ENCODE measurements at places on chromosomes 4 and X. TPM values are rescaled to one million over a fixed set of nuclear protein-coding genes. Genes with fewer than 3 reads are reported as not detected.
A peak's percentile ranks its signal among the peaks of the same experiment; 100 is the strongest.

Gene TMEM271
- total RNA-seq = 0.25 TPM

Gene FNIP2
- total RNA-seq = 25.3 TPM

Gene IRS4
- total RNA-seq = 0.74 TPM

Gene PLXNA3
- 20.1 TPM for total RNA-seq

Gene ADAM29
- not detected for total RNA-seq

Gene PRSS48
- not detected for total RNA-seq

Gene GABRB1
- total RNA-seq = not detected

- peaks cover 4% of the 10 kb centered on the region for H3K4me1 ChIP-seq
- H3K27me3 ChIP-seq = no peaks in the 10 kb centered on the region
- no peak for DNase-seq
- no peak overlapping the region for H3K4me3 ChIP-seq
Observed at GRCh38 chrX:68416592-68416991, 16.7 kb downstream of the OPHN1 start.

- DNase-seq = no peak
- no peaks in the 10 kb centered on the region for H3K27me3 ChIP-seq
- no peak overlapping the region for H3K27ac ChIP-seq
- H3K4me3 ChIP-seq = no peak overlapping the region
Observed at GRCh38 chrX:120457766-120458180, 11.3 kb downstream of the LAMP2 start.

- no peak overlapping the region for H3K27ac ChIP-seq
- no peaks in the 10 kb centered on the region for H3K36me3 ChIP-seq
- no peak for DNase-seq
- no peak overlapping the region for H3K4me3 ChIP-seq
Observed at GRCh38 chr4:53586121-53586816, 5.0 kb downstream of the LNX1 start.

GRCh38 chr4:66294638-66295037, 624.3 kb upstream of the EPHA5 start:
- H3K27ac ChIP-seq = no peak overlapping the region
- no peak overlapping the region for H3K4me3 ChIP-seq
- no peaks in the 10 kb centered on the region for H3K36me3 ChIP-seq
- no peaks in the 10 kb centered on the region for H3K27me3 ChIP-seq
- no peak for DNase-seq

DNA sequence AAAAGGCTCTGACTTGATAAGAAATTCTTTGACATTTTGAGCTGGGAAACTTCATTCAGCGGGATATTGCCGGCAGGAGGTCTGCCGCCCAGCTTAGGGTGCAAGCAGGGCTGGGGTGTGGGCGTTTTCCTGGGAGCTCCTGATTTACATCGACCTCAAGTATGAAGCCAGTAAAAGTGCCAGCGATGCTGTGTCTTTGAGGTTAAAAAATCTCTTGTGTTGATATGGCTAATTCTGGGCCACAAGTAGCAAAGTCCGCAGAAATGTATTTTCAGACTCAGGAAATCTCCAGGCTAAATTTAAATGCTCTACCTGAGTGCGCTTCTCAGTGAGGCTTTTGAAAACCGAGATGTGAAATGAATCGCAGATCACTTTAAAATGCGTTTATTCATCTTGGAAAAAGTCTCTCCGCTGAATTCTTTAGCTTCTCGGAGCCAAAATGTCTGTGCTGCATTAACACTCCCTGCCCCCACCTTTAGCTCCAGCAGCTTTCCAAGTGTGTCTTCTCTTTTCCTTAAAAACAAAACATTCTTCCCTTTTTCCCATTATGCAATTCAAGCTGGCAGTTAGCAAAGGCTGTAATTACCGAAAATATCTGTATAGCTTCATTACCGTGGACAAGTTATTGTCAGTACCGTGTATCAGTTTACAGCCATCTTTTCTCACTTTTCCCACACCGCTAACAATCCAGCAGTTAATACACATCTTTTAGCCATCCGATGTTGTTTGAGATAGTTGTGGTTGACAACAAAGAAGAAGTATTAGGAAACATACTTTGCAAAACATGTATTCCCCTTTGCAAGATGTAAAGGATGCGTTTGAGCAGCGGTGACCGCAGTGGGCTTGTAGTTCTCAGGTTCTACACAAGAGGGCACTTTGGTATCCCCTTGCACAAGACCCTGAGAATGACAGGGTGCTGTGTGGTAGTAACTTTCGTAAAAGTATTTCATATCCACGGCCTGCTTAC, 136.0 kb upstream of the STX18 start:
- no peaks in the 10 kb centered on the region for H3K27me3 ChIP-seq
- peak; percentile 93 for DNase-seq
- peak overlapping the region; percentile 31 for H3K27ac ChIP-seq
- no peaks in the 10 kb centered on the region for H3K36me3 ChIP-seq
- no peak overlapping the region for H3K4me3 ChIP-seq

- no peak for DNase-seq
- no peaks in the 10 kb centered on the region for H3K4me1 ChIP-seq
- no peak overlapping the region for H3K27ac ChIP-seq
- H3K36me3 ChIP-seq = no peaks in the 10 kb centered on the region
Observed at GRCh38 chr4:81380437-81380836, 91.3 kb downstream of the RASGEF1B start.

- H3K4me1 ChIP-seq = no peaks in the 10 kb centered on the region
- H3K36me3 ChIP-seq = no peaks in the 10 kb centered on the region
- H3K4me3 ChIP-seq = no peak overlapping the region
- no peaks in the 10 kb centered on the region for H3K27me3 ChIP-seq
- no peak for DNase-seq
Observed at GRCh38 chr4:94895081-94895480, 137.3 kb downstream of the BMPR1B start.

- no peak for DNase-seq
- H3K36me3 ChIP-seq = peaks cover 29% of the 10 kb centered on the region
- no peaks in the 10 kb centered on the region for H3K4me1 ChIP-seq
- H3K27ac ChIP-seq = no peak overlapping the region
Observed at GRCh38 chr4:122341886-122342285, 36.9 kb upstream of the ADAD1 start.

GRCh38 chr4:67106861-67107460, 438.3 kb downstream of the CENPC start:
- H3K36me3 ChIP-seq = no peaks in the 10 kb centered on the region
- H3K27ac ChIP-seq = no peak overlapping the region
- H3K27me3 ChIP-seq = no peaks in the 10 kb centered on the region
- DNase-seq = no peak
- H3K4me3 ChIP-seq = no peak overlapping the region

- no peak overlapping the region for H3K27ac ChIP-seq
- no peaks in the 10 kb centered on the region for H3K4me1 ChIP-seq
- H3K36me3 ChIP-seq = no peaks in the 10 kb centered on the region
- H3K27me3 ChIP-seq = no peaks in the 10 kb centered on the region
Observed at GRCh38 chr4:128359422-128359821, 71.8 kb upstream of the PGRMC2 start.

- peaks cover 4% of the 10 kb centered on the region for H3K4me1 ChIP-seq
- no peak overlapping the region for H3K27ac ChIP-seq
- no peak for DNase-seq
- no peaks in the 10 kb centered on the region for H3K27me3 ChIP-seq
- no peak overlapping the region for H3K4me3 ChIP-seq
Observed at GRCh38 chr4:109985993-109986974, 73.6 kb downstream of the EGF start.

- H3K36me3 ChIP-seq = no peaks in the 10 kb centered on the region
- no peaks in the 10 kb centered on the region for H3K27me3 ChIP-seq
- H3K4me3 ChIP-seq = no peak overlapping the region
- no peak overlapping the region for H3K27ac ChIP-seq
- DNase-seq = no peak
Observed at GRCh38 chr4:108466936-108467902, 153.2 kb upstream of the RPL34 start.

DNA sequence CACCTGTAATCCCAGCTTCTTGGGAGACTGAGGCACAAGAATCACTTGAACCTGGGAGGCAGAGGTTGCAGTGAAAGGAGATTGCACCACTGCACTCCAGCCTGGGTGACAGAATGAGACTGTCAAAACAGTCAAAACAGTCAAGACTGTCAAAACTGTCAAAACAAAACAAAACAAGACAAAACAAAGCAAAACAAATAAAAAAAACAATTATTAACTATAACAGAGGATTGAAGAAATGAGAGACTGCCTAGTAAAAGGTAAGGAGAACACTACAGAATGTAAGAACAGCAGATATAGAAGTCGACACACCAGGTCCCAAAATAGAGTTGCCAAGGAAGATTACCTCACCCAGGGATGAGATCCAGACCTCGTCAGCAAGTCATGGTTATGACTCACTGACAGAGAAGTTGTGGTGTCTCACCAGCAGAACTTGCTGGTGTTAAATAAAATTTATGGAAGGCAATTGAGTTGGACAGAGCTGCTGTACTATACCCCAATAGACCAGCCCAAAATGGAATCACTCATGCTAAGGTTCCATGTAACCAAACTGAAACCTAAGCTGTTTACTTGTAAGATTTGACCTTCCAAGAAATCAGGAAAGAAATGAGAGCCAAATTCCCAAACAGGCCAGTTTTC, 32.1 kb upstream of the GK start:
- peak overlapping the region; percentile 42 for H3K27ac ChIP-seq
- DNase-seq = peak; percentile 90
- H3K4me1 ChIP-seq = no peaks in the 10 kb centered on the region

- H3K27me3 ChIP-seq = no peaks in the 10 kb centered on the region
- no peak for DNase-seq
- no peak overlapping the region for H3K4me3 ChIP-seq
- no peaks in the 10 kb centered on the region for H3K4me1 ChIP-seq
- no peak overlapping the region for H3K27ac ChIP-seq
Observed at GRCh38 chr4:83974111-83974780, 438.3 kb downstream of the GPAT3 start.

- no peaks in the 10 kb centered on the region for H3K27me3 ChIP-seq
- no peaks in the 10 kb centered on the region for H3K4me1 ChIP-seq
- H3K4me3 ChIP-seq = no peak overlapping the region
- H3K36me3 ChIP-seq = no peaks in the 10 kb centered on the region
- no peak overlapping the region for H3K27ac ChIP-seq
Observed at GRCh38 chrX:78517124-78517523, 142.0 kb downstream of the RTL3 start.

DNA sequence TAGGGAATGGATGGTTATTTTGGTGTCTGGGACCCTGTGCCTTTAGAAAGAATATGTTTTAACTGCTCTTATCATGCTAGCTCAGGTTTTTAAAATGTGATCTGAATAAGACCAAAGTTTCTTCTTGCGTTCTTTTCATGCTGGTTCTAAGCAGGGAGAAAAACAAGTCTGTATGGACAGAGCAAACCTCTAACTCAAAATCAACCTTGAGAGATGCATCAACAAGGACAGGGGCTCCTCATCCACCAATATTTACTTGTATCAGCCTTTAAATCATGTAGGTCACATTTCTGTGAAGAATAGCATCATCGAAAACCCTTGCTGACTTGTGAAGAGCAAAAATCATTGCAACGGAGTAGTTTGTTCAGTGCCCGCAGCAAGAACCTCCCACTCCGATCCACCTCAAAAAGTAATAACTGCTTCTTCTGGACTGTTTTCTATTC, 1.2 kb downstream of the ATP10D start:
- H3K36me3 ChIP-seq = no peaks in the 10 kb centered on the region
- peak overlapping the region; percentile 48 for H3K4me3 ChIP-seq
- no peak for DNase-seq

DNA sequence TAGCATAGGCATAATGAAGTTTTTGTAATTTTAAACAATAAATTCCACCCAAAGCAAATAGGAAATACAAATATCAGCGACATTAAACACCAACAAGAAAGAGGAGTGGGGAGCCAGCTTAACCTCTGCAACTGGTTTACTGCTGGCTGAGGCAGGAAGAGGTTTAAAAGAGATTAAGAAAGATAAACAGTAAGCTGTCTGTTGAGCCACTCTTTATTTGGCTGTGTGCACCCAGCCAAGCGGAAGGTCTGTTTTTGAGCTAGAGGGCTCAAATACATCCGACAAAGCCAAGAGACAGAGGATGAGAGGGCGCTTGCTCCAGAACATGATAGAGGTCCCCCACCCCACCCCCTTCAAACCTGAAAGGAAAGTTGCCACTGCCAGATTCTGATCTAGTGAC, 191.4 kb downstream of the MGST2 start:
- no peak overlapping the region for H3K27ac ChIP-seq
- no peak overlapping the region for H3K4me3 ChIP-seq
- no peaks in the 10 kb centered on the region for H3K27me3 ChIP-seq

GRCh38 chr4:128863312-128864075, 54.0 kb downstream of the JADE1 start:
- H3K27ac ChIP-seq = no peak overlapping the region
- H3K36me3 ChIP-seq = no peaks in the 10 kb centered on the region
- no peaks in the 10 kb centered on the region for H3K27me3 ChIP-seq
- H3K4me1 ChIP-seq = peaks cover 30% of the 10 kb centered on the region
- no peak for DNase-seq
